Activated CD8-positive, alpha-beta memory T cell treated with anti-CD3 and anti-CD28 coated beads for 1 hour (primary cell): ENCODE measurements at places on chromosomes 2 and 18.

GRCh38 chr18:77248873-77249568 lies 627 bp upstream of the GALR1 start:
- DNase-seq = no peak

DNA sequence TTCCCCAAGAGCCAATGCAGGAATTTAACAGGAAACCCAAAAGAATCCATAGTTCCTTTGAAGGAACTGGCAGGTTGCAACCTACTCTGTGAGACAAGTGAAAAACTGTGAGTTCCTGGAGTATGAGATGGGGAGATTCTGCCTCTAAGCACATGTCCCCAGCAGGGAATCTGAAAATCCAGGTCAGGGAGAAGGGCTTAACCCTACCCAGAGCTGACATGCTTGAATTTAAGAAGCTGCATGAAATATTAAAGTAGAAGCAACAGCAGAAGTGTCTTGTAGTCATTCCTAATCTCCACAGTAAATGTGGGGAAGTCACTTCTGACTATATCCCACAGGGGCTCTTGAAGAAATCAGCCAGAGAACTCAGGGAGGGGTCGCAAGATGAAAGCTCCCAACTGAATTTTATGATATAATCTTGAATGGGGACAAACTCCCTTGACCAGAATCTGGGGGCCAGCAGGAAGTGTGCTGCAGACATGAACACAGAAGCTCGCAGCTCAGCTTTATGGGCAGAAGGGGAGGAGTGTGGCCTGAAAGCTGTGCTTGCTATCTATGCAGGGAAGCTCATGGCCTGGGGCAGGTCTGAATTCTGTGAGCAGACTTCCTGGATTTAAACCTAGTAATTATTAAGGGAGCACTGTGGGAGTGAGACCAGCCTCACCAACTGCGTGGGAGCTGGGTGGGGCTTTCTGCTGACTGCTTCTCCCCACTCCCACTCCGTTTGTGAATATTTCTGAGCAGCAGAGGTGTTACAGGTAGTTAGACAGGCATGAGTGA lies 184.1 kb upstream of the KYNU start:
- DNase-seq = no peak

DNA sequence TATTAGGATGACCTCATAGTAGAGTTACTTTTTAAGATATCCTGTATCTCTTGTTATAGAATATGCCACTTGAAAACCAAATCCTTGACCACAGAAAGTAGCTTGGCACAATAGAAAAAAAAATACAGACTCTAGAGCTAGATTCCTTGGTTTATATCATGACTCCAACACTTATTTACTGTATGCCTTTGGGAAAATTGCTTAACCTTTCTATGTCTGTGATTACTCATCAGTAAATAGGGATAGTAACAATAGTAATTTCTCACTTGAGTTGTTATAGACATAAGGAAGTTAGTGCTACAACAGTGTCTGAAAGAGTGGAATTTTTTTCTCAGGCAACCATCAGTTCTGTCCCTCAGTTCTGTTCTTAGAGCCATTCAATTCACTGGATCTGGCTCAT lies 193.8 kb downstream of the GULP1 start:
- no peak for DNase-seq

DNA sequence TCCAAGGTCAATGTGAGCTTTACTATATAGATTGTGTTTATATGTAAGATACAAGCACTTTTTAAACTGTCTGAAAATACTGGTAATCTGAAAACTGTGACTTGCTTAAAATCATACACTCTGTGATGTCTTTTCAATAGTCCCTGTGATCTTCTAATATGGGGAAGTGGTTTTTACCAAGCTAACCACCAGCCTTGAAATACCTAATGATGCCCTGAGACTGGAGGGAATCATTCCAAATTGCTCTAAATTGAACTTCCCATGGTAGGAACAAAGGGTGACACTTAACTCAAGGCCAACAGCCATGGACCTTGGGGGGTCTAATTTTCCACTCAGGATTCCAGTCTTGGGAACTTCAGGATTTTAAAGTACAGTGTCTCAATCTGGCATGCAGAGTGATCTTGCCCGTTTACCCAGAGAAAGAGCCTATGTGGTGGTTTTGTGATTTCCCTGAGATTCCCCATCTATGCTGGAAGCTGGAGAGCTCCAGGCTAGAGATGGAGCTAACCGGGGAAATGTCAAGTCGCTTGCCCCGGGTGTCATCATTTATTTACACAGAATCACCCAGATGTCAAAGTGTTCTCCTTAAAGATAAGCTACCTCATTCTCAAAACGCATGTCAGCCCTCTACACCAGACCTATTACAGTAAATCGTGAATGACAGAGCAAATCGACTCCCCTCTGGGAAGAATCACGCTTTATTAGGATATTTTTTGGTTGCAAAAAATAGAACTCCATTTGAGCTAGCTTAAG lies 198.5 kb downstream of the SP3 start:
- DNase-seq = no peak

DNA sequence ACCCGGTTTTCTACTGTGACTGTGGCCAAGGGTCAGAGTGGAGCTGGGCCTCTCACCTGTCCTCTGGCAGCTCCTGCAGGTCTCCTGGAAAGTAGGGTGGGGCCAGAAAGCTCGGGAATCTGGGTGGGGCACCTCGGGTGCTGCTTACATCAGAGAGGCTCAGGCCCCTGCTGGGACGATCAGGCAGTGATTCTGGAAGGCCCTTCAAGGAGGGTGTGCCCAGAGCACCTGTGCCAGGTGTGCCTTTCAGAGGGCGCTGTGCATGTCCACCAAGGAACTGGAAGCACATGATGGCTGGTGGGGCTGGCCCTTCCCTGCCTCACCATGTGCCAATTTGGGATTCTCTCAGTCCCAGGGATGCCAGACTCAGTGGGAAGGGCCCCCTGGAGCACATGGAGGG lies 44.0 kb downstream of the ATP6V1C2 start:
- DNase-seq = no peak

- DNase-seq = no peak
These were observed 36.7 kb upstream of the SPTBN1 start for GRCh38 chr2:54419388-54419787.

DNA sequence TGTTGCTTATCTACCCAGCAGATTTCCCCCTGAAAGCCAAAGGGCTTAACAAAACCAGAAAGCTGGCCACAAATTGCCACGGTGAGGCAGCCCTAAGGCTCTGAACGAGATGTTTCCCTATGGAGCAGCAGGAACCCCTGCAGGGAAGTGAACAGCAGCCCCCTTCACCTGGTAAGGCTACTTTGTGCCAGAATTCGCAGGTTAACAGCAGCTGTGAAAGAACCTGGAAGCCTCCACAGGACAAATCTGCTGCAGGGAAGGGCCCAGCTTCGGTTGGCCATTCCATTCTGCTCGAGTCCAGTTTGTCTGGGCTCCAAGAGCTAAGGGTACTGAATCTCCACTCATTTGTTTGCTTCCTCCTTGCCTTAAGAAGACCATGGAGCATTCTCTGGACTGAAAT lies 175.3 kb downstream of the PDE11A start:
- DNase-seq = no peak

DNA sequence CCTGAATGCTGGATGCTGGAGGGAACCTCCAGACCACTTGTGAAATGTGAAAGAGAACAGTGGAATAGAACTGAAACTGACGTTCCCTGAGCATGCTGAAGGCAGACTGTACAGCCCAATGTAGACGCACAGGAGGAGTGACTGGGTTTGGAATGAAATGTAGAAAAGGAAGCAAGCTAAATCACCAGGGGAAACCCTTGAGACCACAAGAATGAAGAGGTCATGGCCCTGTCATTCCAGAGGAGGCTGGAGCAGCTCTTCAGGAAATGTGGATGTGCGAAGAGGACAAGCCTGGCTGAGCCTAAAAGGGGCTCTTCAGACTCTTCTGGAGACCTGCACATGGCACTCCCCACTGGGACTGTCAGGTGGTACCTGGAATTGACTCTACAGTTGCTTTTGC lies 118.5 kb upstream of the ALPP start:
- DNase-seq = no peak

DNA sequence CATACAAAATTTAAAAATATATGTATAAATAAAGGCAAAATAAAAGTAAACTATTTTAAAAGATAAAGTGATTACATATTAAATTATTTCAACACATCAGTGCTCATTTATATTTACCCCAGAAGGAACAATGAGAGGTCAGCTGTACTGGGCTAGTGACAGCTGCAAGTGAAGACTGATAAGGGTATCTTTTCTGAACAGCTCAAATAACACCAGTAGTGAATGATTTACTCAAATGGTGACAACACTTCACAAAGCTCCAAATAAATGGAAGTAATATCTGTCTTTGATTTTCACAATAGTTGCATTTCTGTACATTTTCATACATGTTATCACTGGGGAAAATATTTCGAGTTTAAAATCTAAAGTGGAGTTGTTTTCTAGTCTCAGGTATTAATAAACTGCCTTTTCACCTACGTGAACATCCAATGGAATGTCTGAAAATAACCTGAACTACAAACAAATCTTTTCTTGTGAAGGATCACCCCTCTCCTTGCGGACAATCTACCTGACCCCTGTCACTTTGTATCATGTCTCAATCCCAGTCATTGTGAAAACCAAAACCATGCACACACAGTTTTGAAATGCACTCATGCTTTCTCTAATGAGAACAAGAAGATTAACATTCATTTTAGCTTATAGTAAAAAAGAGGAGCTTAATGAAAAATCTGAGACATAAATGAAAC lies 1928.8 kb upstream of the CELF4 start:
- no peak for DNase-seq

DNA sequence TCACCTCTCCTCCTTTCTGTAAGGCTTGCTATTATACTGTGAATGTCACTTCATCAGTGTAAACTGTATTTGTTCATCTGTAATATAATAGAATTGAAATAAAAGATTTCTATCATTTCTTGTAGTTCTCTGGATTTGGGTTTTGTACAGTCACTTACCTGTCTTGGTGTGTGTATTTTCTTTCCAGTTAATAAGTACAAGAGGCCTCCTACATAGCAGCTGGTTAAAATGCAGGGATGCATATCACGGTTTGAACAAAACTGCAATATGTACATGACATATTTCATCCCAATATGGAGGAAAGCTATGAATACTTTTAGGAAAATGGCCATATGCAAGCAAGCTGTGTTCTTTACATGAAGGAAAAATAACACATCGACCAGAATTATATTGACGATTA lies 5.4 kb upstream of the STAT1 start:
- DNase-seq = no peak

GRCh38 chr18:63889626-63890025 lies 2.1 kb downstream of the SERPINB2 start:
- no peak for DNase-seq

- DNase-seq = no peak
These were observed 300.4 kb upstream of the NETO1 start for GRCh38 chr18:73168236-73168635.

DNA sequence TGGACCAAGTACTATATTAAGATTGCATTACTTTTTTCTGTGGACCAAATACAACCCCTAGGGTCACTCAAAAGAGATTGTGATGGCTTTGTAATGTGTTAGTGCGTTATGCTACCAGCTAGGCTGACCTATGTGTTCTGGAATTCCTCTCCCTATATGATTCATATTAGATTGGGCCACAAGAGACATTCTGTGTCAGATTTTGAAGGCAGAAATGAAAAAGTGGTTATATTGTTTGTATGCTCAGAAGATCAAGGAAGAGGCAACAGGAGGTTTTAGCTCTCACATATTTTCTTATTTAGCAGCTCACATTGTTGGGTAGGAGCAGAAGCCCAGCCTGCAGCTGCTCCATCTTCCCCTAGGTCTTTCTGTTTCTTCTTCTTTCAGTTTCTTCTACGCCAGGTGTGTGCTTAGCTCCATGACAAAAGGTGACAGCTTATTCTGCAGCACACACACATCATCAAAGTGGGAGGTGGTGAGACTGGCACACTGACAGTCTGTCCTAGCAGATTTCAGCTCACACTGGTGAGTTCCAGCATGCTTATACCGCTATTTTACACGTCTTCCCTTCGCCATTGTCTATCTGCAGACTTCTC lies 156.8 kb upstream of the UBE2E3 start:
- no peak for DNase-seq

DNA sequence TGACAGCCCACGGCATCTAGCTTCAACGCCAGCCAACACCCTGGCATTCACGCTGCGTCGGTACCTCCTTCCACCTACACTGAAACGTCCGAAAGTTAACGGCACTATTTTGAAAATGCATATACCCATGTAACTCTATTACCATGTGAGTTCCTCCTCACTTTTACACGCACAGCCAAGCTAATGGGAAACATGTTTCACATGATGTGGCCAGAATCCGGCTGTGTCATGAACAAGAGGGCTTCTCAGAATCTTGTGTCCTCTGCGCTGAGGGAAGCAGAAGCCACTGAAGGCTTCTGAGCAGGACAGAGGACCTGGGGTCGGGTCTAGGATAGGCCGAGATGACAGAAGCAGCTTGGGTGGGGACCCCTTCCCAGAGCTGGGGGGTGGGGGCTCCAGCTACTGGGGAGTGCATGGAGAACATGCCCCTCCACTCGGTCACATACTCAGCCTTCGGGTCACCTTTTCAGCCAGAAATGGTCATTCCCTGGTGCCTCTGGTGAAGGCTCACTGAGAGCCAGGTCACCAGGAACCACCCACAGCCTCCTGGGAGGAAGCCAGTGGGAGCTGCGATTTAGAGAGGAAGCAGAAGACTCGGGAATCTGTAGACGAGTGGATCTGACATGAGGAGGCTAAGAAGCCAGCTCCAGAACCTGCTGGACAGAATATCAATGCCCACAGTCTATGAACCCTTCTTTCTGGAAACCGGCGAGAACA lies 41.5 kb downstream of the HDAC4 start:
- DNase-seq = no peak

DNA sequence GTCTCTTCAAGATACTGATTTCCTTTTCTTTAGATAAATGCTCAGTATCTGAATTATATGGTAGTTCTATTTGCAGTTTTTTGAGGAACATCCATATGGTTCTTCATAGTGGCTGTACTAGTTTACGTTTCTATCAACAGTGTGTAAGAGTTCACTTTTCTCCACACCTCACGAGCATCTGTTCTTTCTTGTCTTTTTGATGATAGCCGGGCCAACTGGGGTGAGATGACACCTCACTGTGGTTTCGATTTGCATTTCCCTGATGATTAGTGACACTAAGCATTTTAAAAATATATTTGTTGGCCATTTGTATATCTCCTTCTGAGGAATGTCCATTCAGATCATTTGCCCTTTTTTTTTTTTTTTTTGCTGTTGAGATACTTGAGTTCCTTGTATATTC lies 458.8 kb downstream of the SETBP1 start:
- DNase-seq = no peak

DNA sequence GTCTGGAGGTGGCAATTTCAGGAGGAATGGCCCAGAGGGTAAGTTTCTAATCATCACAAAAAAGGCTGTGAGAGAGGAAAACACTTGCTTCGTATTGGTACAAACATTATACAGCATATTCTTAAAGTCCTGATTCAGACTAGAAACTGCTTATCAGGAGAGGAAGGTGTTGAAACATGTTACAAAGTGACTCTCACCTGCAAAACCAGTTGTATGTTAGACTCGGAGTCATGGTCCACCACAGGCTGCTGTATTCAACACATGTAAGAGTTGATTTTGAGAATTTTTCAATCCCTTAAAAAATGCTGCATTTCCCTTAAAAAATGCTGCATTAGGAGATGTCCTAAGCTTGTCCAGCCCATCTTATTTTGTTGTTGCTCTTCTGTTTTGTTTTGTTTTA lies 61.5 kb downstream of the MBP start:
- no peak for DNase-seq
